ENCODE measurements at places on chromosomes 2 and 18.

GRCh38 chr2:72581560-72582181 lies 244.2 kb downstream of the EXOC6B start:
- DNase-seq, result no peak

DNA sequence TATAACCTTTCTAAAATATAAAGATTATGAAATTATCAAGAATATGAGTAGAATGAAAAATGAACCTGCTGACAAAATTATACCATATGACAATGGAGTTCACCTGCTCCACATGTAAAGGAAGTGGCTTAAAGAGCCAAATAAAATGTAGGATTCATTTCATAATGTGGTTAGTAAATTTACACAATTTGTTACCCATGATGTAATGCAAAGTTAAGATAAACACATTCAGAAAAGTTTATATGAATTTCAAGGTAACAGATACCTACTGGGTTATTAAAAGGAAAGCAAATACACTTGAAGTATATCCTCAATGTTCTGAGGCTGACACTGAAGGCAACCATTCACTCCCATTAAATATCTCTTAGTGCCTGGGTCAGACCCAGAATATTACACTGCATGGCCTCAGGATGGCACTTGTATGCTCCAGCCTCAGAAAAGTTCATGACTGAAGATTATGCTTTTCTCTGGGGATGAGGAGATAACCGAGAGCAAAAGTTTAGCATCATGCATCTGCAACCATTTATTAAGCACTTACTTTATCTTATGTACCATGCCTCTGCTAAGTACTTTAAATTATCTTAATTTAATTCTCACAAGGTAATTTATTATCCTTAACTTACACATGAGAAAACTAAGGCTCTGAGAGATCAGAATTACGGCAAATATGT lies 6.2 kb downstream of the STRN start:
- no peak for DNase-seq

DNA sequence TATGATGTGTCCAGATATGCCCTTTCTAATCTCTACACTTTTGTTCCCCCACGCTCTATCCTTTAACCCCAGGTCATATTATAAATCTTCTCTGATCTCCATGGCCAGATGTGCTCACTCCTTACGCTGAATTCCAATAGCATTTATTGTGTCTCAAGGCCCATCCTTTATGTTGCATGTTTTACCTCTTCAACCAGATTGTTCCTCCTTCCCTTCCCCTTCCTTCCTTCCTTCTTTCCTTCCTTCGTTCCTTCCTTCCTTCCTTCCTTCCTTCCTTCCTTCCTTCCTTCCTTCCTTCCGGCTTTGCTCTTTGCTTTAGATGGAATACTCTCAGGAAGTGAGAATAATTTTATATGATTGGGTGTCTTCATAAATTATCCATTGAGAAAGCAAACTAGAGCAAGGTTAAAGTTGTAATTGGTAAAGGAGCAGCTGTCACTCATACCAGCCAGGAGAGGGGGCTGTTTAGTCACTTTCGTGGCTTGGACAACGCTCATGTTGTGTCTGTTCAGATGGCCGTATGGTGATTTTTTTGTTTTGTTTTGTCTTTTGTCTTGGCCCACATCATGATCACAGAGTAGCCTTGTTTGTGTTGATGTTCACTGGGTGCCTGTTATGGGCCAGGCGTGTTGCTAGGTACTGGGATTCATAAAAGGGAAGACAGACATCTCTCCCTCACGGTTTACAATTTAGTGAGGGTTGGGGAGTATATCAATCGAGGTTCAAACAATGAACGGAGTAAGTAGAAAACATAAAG lies 68.0 kb downstream of the DAW1 start:
- no peak for DNase-seq

GRCh38 chr2:102753563-102754159 lies 8.2 kb upstream of the TMEM182 start:
- DNase-seq, result no peak

DNA sequence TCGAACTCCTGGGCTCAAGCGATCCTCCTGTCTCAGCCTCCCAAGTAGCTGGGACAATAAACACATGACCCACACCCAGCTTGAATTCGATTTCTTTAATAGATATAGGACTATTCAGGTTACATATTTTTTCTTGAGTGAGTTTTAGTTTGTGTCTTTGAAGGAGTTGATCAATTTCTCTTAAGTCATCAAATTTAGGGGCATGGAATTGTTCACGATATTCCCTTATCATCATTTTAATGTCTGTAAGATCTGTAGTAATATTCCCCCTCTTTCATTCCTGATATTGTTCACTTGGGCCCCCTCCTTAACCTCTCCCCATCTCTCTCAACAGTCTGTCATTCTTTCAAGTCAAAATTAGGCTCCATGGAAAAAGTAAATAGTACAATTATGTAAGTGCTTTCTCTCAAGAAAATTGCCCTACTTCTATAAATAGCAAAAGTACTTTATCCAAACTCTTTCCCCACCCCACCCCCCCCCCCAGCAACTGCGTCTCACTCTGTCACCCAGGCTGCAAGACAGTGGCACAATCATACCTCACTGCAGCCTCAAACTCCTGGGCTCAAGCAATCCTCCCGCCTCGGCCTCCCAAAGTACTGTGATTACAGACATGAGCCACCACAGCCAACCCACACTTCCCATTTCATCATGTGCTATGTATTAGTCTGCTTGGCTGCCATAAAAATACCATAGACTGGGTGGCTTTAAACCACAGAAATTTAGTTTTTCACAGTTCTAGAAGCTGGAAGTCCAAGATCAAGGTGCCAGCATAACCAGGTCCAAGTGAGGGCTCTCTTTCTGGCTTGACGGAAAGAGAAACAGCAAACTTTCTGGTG lies 20.1 kb downstream of the WDR33 start:
- no peak for DNase-seq

GRCh38 chr2:127635380-127636237 lies 10.3 kb upstream of the GPR17 start:
- no peak for DNase-seq

- no peak for DNase-seq
Observed at GRCh38 chr2:161994761-161995520, 79.1 kb downstream of the DPP4 start.

DNA sequence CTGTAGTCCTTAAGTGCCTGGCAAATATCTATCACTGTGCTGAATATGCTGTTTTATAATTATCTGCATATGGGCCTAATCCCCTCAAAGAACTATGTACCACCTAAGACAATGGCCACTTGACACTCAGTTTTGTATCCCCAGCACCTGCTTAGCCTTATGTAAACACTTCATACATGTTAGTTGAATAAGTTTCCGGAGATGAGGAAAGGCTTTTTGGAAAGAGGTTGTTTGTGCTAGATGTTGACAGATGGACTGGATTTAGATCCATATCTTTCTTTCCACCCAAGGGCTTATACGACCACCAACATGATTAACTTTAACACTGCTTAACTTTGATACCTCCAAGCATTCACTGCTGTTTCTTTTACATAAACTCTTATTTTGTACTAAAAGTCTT lies 63.3 kb downstream of the FAM228A start:
- no peak for DNase-seq

- no peak for DNase-seq
Observed at GRCh38 chr2:217593732-217594131, 409.1 kb downstream of the TNS1 start.

DNA sequence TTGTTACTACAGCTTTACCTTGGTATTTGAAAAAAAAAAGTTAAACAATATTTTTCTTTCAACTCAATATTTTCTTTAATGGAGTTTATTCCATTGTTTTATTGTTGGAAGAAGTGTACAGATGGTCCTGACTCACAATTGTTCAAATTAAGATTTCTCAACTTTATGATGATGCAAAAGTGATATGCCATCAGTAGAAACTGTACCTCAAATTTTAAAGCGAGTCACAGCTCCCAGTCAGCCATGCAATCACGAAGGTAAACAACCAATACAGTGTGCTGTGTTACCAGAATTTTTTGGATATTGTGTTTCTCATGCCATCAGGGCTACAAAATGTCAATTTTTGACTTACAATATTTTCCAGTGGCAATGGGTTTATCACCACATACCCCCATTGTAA lies 54.0 kb upstream of the COL5A2 start:
- DNase-seq, result no peak

- no peak for DNase-seq
Observed at GRCh38 chr2:98012561-98012991, 16.8 kb upstream of the TMEM131 start.

DNA sequence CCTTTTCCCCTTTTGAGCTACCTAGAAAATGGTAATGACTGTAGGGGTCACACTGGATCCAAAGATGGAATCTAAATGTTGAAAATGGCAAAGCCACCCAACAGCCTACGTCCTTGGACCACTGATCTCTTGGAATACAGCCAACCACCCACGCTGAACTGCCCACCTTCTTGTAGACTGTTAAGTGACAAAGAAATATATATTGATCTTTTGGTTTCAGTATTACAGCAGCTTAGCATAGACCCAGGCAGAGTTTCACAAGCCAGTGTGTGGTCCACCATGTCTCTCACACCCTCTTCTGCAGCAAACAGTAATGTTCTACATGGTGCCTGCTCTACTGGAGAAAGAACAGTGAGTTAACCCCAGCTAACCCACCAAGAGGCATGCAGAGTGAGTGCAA lies 20.2 kb downstream of the CACNB4 start:
- DNase-seq, result no peak

DNA sequence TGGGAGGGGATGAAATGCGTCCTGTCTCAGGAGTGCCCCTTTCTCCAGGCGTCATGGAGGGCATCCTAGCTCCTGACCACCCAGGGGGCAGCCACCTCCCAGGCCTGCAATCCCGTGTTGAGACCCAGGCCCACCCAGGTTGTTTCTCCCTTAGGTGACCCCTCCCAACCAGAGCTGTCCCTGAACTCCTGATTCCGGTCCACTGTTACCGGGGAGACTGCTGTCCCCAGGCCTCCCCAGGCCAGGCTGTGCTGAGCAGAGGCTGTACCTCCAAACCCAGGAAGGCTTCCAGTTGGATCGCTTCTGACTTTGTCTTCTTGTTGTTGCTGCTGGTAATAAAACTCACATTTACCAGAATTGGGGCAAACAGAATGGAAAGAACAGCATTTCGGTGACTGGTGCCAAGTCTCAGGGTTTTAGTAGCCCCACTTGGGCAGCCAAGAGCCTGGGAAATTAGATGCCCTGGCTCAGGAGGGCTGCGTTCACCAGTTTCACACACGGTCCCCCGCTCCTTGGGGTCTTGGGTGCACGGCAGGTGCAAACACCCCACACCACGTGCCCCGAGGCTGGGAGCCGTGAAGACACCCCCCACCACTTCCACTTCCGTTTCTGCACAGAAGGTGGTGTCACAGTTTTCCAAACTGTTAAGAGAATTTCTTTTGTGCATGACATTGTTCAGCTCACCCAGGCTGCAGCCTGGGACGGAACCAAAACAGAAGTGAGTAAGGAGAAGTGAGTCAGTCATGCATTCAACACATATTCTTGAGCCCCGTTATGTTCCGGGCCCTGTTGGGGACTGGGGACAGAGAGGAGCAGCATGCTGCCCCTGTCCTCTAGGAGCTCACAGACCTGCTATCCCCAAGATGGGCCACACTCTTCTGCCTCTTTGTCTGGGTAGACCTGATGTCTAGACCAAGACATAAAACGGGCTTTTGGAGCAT lies 29.4 kb downstream of the ITM2C start:
- no peak for DNase-seq

GRCh38 chr2:96891591-96892333 lies 21.9 kb upstream of the SEMA4C start:
- DNase-seq, result no peak

DNA sequence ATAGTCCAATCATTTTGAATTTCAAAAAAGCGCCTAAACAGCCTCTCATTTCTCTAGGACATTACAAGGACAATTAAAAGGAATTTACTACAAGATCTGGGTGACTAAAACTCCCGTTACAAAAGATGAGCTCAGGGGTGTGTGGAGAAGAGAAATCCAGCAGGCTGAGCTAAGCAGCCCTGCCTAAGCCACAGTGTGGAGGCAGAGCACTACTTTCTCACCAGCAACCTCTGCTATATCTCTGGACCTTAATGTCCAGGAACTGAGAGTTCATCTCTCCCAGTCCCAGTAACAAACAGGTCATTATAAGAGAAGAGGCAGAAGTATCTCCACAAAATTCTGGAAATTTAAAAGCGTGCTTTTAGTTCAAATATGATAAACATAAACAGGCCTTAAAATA lies 18.9 kb upstream of the ANKRD62 start:
- no peak for DNase-seq

DNA sequence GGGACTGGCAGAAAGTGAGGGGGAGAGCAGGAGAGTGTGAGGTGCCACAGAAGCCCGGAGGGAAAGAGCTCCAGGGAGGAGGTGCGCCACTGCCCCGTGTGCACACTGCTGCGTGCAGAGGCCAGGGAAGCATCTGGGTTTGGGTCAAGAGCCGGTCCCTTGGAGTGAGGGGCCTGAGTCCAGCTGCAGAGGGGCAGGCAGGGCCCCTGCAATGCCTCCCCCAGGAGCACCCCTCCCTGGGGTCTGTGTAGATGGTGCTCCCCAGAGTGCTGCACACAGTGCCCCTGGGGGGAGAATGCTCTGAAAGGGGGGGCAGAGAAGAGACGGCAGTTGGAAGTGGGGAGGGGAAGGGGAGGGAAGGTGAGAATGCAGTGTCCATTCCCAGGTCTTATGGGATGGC lies 3.7 kb upstream of the LIMS2 start:
- DNase-seq, result no peak

DNA sequence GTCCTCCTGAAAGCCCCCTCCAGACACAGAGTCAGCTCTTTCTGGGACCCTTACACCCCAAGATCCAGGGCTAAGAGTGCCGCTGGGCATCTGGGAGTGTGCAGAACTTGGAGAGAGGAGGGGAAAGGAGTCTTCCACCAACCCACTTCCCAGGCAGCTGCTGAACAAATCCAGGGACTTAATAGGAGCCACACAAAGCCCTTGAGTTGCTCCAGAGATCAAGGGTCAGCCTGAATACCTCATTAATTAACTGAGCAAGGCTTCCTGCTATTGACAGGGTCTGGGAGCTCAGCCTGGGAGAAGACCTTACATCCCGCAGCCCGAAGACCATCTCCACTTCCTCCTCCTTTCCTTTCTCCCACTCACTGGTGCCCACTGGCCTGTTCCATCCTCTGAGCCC lies 108.3 kb downstream of the CELF4 start:
- DNase-seq, result no peak

DNA sequence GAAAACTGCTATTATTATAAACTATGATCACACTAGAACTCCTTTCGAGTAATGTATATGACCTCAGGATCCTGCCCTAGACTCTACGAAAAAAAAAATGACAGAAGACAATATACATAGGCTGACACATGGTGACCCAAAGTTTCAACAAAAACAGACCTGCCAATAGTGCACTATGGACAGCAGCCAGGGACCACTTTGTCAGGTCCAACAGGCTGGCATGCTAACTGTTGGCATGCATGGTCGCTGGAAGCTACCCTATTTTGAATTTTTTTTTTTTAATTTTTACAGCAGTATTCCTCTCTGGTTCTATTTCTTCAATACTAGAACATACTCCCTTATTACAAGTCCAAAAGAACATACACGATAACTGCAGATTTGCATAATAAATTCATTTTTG lies 38.1 kb downstream of the REV1 start:
- DNase-seq, result no peak

- DNase-seq, result no peak
Observed at GRCh38 chr2:163475815-163476214, 260.0 kb downstream of the FIGN start.
